SJSA1 (cell line): ENCODE measurements at places on chromosomes 11 and 22. TPM values are rescaled to one million over a fixed set of nuclear protein-coding genes. Genes with fewer than 3 reads are reported as not detected.

DNA sequence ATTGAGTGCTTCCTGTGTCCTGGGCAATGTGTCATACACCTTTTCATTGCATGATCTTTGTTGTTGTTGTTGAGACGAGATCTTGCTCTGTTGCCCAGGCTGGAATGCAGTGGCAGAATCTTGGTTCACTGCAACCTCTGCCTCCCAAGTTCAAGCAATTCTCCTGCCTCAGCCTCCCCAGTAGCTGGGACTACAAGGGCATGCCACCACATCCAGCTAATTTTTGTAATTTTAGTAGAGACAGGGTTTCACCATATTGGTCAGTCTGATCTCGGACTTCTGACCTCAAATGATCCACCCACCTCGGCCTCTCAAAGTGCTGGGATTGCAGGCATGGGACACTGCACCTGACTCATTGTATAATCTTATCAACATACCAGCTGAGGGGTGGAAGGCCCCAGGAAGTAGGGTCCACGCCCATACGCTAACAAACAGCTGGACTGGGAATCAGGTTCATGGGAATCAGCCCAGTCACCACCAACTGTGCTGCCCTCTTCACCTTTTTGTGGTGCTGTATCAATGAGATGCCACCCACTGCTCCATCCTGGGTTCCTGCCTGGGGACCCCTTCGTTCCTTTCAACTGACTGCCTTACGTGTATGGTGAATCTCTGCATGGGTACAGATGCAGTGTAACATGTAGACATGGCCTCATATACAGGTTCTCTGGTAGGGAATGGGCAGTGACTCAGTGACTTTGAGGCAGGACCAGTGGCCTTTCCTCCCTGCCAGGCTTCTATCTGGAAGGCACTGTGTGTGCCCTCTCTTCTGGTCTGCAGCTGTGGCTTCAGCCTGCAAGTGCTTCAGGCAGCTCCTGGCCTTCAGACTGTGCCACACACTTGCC is 32.5 kb upstream of the YWHAH start:
- no peak for DNase-seq

GRCh38 chr11:98740321-98740720 is 280.4 kb upstream of the CNTN5 start:
- DNase-seq = no peak

Gene PISD
- total RNA-seq = 22.4 and 33.1 TPM in 2 replicates

DNA sequence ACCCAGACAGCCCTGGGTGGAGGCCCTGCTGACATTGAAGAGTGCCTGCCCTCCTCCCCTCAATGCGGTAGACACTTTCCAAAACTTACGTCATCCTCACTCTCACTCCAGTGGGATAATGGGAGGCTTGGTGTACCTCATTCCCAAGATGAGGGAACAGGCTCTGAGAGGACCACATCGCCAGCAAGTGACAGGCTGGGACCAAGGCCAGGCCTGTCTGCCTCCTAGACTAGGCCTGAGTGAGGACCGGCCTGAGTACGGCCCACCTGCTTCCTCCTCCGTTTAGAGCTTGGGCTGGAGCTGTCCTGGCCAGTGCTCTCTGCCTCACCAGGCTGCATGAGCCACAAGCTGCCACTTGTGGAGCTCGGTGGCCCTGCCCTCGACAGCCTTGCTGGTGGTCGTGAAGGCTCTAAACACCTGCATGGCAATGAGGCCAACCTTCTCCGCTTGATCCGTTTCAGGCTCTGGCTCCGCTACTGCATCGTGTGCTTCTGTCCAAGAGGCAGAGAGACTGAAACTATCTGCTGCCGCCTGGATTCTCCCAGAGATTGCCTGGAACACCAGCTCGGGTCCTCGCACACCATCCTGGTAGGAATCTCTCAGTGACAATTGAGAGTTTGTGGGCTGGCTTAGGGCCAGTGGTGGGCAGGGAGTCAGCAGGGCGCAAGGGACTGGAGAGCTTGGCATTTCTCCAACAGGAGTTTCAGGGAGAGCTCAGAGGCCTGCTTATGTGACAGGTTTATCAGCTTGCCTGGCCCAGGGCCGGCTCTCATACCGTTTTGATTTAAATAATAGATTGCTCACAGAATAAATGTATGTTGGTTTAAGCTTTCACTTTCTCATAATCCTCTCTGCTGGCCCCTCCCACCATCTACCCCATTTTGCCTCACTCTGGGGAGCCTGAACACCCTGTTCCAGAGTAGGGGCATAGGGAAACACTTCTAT is 9.4 kb downstream of the LRRC75B start:
- peak; percentile 65 for DNase-seq

DNA sequence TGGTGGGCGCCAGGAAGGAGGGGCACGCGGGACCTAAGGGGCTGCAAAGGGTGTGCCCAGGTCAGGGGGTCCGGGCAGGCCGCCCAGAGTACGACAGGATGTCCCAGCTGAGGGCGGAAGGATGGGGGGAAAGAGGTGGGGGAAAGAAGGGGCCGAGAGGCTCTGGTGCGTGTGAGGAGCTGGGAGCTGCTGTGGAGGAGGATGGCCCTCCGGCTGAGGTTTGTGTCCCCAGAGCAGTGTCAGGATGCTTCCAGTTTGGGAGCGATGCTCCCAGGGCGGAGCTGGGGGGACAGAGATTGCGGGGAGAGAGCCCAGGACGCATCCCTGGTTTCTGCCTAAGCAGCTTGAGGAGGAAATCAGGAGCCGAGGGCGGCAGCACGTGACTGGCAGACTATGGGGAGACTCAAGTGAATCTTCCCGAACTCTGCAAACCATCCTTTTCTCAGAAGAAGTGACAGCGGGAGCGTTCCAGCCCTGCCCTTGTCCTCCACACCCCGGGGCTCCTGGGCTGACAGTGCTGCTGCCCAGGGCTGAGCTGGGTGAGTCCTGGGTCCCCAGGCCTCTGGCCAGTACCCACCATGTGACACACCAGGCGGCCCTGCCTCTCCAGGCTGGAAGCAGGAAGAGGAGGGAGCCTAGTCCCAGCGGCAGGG is 19.7 kb upstream of the TTLL12 start:
- no peak for DNase-seq

DNA sequence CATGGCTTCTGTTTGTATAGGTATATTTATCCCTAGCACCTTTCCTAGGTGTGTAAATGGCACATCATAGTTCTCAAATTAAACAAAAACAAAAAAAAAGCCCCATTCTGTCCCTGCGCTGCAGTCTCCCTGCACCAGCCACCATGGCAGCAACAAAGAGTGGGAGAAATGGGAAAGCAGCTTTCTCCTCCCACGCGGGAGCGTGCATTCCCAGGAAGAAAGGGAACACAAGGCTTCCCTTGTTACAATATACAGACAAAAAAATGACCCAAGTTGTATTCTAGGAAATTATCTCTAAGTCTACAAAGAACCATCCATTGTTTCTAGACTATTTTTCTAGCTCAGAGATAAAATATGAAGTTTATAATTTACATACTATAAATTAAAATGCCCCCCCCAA is 16.1 kb upstream of the TMPRSS5 start:
- DNase-seq = no peak
